Hematopoietic multipotent progenitor cell treated with erythropoietin and hydrocortisone succinate and interleukin-3 and kit ligand, for 8 days (in vitro differentiated cells): ENCODE measurements at places on chromosomes 1 and 21.

DNA sequence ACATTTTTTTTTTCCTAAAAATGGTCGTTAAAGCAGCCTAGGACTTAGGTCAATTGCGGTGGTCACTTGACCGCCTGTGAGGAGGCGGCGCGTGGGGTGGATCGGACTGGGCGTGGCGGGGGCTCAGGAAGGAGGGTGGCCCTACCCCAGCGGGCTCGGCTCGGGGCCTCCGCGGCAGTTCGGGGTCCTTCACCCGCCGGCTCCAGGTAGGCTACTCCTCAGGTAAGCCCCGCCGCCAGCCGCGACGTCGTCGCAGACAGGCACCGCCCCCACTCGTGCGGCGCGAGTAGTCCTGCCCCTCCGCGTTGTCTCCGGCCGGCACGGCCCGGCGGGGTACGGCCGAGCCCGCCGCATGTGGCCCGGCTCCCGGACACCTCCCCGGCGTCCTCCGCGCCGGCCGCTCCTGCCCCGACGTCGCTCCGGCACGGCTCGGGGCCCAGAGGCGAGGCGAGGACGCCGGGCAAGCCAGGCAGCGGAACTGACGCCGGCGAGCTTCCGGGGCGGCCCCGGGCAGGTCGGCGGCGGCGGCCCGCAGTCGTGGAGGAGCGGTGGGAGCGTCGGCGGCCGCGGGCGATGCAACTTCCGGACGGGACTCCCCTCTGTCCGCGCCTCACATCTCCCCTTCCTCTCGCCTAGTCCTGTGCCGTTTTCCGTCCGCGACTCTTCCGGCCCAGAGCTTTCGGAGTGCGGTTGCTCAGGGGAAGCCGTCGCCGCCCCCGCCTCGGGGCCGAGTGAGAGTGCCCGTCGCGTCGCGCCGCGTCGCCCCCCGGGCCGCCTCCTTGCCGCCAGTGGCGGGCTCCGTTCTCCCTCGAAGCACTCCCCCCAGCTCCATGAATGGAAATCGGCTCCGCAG lies at the start of gene AGO3:
AGO3 (plus strand) TSS at position 513 of the 853 bp plus-strand sequence; CDS start at position 835, 322 bp downstream.
- DNase-seq: peak; percentile 73

DNA sequence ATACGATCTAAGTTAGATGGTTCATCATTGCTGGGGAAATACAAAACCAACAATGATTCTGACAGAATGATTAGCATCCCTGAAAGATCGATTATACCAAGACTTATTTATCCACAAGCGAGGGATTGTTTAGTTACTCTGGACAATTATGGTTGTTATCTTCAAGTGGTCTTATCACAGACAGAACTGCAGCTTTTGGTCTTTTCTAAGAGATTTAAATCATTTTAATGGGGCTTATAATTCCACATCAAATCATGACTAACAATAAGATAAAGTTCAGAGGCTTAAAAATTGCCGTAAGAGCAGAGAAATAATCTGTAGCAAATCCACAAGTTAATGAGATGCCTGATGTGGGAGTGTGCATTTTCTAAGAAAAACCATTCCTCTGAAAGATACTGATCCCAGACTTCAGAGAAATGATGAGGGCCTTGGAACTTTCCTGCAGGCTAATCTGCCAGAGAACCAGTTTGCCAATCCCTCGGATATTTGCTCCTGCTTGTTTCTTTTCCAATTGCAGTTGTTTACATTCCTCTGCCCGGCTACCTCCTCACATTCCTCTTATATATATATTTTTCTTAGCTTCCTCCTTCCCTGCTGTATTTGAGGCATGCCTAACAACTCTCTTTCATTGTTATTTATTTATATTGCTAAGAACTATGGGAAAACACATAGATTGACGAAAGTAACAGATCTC lies 134.8 kb downstream of the BACH1 start:
- no peak for DNase-seq

DNA sequence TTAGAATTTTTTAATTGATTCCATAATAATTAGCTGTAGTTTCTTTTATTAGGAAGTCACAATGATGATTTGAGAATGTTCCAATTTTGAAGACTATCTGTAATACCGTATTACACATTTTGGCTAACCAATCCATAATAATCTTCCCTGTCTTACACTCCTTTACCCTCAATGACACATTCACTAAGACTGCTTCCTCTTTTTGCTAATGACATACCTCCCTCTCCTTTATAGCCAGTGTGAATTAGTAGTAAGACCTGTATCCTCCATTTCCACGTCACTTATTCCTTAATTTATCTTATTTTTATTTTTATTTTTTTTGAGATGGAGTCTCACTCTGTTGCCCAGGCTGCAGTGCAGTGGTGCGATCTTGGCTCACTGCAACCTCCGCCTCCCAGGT lies 10.1 kb downstream of the KDM1A start:
- DNase-seq: no peak

- no peak for DNase-seq
Measured at GRCh38 chr1:116902027-116902426, 7.7 kb upstream of the PTGFRN start.

DNA sequence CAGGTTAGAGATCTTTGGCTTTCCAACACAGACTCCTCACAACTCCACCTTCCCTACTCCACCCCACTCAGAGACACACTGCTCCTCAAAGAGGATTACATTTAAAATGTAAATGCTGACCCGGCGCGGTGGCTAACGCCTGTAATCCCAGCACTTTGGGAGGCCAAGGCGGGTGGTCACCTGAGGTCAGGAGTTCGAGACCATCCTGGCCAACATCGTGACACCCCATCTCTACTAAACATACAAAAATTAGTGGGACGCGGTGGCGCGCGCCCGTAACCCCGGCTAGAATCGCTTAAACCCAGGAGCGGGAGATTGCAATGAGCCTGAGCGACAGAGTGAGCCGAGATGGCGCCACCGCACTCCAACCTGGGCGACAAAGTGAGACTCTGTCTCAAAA lies 1.8 kb upstream of the ANP32E start:
- DNase-seq: no peak

DNA sequence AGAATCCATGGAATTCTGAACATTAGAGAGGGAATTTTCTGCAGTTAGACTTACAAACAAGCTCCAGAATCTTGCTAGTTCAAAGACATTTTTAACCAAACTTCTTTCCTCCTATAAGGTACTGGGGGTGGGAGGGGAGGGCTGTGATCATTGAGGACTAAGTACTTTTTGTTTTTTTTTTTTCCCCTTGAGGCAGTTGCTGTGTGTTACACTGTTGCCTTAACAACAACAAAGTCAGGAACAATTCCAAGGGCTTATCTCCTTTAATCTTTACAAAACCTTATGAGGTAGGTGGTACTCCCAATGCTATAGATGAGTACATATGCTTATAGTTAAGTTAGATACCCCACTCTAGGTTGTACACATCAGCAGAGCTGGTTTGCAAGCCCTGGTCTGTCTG lies 62.9 kb downstream of the PPP1R12B start:
- no peak for DNase-seq

GRCh38 chr1:89965193-89965768 lies 29.6 kb upstream of the ZNF326 start:
- DNase-seq: no peak

DNA sequence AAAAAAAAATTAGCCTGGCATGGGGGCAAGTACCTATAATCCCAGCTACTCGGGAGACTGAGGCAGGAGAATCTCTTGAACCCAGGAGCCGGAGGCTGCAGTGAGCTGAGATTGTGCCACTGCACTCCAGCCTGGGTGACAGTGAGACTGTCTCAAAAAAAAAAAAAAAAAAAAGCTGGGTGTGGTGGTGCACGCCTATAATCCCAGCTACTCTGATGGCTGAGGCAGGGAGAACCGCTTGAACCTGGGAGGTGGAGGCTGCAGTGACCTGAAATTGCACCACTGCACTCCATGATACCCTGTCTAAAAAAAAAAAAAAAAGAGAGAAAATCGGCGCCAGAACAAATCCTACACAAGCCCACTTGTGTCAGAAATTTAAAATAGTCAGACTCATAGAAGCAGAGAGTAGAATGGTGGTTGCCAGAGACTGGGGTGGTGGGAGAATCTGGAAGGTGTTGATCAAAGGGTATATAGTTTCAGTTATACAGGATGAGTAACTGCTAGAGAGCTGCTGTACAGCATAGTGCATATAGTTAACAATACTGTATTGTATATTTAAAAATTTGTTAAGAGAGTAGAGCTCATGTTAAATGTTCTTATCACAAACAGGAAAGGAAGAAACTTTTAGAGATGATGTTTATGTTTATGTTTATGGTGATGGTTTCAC lies 9.6 kb downstream of the DIP2A start:
- DNase-seq: no peak
